NCI-H524 treated with DMSO at 0.1 percent for 48 hours (cell line): ENCODE measurements at places on chromosomes 2 and 18.

GRCh38 chr2:27262379-27263286, at the start of gene SLC30A3:
Gene SLC30A3, minus strand, starts transcription at chr2:27263047. Its CDS starts 141 bp downstream, at chr2:27262906.
- DNase-seq: no peak

- no peak for DNase-seq
Measured at GRCh38 chr2:8380026-8380425, 301.8 kb upstream of the ID2 start.

GRCh38 chr2:31328026-31328425, 86.5 kb downstream of the XDH start:
- no peak for DNase-seq

DNA sequence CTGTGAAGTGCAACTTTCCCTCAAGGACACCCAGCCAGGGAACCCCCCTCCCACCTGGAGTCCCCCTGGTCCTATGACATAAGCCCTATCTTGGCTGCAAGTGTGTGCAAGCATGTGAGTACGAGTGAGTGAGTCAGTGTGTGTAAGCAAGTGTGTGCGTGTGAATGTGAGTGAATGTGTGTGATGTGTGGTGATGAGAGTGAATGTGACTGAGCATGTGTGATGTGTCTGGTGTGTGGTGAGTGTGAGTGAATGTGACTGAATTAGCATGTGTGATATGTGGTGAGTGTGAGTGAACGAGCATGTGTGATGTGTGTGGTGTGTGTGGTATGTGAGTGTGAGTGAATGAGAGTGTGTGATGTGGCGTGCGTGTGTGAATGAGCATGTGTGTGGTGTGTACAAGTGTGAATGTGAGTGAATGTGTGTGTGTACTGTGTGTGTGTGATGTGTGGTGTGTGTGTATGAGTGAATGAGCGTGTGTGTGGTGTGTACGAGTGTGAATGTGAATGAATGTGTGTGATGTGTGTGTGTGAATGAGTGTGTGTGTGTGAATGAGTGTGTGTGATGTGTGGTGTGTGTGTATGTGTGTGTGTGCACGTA, 68.8 kb upstream of the SMAD7 start:
- DNase-seq: no peak

DNA sequence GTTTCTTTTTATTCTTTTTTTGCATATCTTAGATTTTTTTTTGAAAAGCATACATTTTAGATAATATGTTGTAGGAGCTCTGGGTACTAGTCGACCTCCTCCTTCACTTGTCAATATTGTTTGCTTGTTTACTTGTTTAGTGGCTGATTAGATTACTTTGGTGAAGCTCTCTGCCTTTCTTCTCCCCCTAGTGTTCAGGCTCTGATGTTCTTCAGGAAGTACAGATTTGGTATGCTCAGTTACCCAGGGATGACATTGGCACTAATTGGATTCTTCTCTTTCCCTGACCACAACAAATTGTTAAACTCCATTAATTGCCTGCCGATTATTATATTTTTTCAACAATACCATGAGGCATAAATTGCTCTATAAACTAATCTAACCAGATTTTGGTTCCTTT, 491.2 kb downstream of the SUCLG1 start:
- DNase-seq: no peak

- DNase-seq: no peak
Measured at GRCh38 chr2:47897883-47898731, 8.2 kb downstream of the FBXO11 start.

GRCh38 chr18:58805467-58806187, 59.0 kb upstream of the ZNF532 start:
- no peak for DNase-seq

DNA sequence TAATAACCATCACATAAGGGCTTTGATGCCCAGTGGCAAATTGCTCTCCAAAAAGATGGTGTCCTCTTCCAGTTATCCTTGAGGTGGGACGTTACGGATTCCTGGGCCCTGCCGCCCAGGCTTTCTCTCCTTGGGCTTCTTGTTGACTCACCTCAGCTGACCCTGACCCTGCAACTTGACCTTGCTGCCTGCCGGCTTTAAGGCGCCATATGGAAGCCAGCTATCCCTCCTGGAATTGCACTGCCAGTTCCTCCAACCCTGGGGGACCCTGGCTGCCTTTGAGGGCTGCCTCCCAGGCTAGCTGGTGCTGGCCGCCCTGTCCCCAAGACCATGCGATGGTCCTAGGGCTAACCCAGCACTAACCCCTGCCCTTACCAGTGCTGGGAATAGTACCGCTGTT, 28.3 kb upstream of the B3GNT7 start:
- no peak for DNase-seq

- no peak for DNase-seq
Measured at GRCh38 chr2:69494126-69494525, 56.9 kb upstream of the NFU1 start.

DNA sequence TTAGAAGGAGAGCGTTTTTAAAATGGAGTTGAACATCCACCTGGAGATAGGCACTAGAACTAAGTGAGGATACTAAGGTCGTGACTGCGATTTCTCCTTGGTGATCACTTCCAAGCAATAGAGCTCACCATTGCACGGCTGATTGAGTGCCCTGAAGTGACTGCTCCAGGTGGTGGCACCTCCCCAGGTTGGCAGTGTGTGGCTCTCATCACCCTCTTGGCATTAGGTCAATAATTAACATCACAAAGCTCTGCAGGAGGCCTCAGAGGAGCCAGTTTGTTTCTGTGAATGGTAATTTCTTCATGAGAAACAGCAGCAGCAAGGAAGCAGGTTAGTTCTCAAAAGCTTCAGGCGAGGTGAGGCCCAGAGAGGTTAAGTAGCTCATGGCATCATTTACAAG, 259.6 kb downstream of the CLIP4 start:
- DNase-seq: no peak

GRCh38 chr2:3539836-3540235, 18.3 kb downstream of the RNASEH1 start:
- DNase-seq: no peak

- DNase-seq: no peak
Measured at GRCh38 chr2:229843613-229844012, 78.2 kb downstream of the TRIP12 start.

DNA sequence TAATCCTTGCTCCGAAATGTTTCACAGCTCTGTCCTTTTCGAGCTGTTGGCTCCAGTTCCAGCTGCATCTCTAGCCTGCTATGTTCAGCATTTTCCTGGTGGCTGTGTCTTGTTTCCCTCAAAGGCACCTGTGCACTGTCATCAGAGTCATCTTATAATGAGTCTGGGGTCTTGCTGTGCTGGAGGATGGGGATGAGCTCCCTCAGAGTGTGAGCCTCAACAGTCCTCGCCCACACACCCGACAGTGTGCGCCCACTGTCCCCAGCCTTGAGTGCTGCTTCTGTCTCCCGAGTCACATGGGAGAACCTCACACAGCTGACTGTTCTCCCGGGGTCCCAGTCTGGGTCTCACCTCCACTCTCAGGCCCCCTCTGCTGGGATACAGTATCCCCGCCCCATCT, 25.4 kb downstream of the SPP2 start:
- no peak for DNase-seq

GRCh38 chr18:74013955-74014354, 133.7 kb downstream of the FBXO15 start:
- no peak for DNase-seq

- no peak for DNase-seq
Measured at GRCh38 chr18:14921547-14921946, 173.6 kb downstream of the ANKRD30B start.

DNA sequence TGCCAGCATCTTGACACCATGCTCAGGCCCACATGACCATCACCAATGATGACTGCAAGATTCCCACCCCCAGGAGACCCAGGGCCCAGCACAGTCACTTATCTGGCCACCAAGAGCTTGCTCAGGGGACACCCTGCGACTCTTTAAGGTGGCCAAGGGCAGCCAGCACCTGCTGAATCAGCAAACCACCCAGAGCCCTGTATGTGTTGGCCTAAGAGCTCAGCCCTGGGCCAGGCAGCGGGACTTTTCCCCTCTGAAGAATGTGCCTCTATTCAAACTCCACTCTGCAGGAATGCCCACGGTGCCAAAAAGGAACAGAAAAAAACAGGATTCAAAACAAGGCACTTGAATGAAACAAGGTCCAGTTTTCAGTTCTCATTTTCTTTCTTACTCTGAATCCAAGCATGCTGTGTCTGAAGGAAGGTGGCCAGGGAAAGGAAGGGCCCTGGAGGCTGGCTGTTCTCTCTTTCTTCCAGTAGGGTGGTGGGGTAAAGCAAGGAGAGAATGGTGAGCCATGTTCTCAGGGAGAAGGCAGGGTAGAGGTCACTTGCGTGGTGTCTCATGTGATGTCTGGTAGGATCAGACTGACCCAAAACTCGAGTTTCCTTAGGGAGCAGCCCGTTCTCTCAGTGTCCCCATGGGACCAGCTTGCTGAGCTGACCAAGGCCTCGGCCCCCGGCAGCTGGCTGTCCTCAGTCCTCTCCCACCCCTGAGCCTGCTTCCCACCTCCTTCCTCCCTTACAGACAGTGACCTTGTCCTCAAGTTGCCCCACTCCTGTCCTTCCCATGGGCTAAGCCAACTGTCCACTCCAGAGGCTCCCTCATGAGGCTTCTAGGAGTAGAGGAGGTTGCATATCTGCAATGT, 150.0 kb downstream of the RNF152 start:
- no peak for DNase-seq

- no peak for DNase-seq
Measured at GRCh38 chr2:181879295-181879694, 12.2 kb upstream of the ITPRID2 start.

GRCh38 chr2:127175041-127175721, 44.9 kb downstream of the CYP27C1 start:
- no peak for DNase-seq
